ENCODE measurements at places on chromosomes 1 and 21.

GRCh38 chr1:2299131-2299627 is 71.1 kb downstream of the SKI start:
- DNase-seq = no peak

DNA sequence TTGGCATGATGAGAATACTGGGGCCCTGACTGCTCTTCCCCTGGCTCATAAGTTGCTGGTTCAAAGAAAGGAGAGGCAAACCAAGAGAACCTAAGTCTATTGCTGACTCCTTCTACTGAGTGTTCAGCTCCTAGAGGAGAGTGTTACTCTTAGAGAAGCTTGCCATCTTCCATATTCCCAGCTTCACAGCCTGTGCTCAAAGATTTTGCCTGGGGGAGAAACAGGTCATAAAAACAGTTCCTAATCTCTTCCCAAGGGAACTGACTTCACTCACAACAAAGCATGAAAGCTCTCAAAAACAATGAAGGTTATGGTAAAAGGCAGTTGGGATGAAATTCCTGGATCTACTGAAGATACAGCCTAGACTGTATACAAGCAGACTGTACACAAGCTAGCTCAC is 37.1 kb downstream of the LRRC40 start:
- no peak for DNase-seq

DNA sequence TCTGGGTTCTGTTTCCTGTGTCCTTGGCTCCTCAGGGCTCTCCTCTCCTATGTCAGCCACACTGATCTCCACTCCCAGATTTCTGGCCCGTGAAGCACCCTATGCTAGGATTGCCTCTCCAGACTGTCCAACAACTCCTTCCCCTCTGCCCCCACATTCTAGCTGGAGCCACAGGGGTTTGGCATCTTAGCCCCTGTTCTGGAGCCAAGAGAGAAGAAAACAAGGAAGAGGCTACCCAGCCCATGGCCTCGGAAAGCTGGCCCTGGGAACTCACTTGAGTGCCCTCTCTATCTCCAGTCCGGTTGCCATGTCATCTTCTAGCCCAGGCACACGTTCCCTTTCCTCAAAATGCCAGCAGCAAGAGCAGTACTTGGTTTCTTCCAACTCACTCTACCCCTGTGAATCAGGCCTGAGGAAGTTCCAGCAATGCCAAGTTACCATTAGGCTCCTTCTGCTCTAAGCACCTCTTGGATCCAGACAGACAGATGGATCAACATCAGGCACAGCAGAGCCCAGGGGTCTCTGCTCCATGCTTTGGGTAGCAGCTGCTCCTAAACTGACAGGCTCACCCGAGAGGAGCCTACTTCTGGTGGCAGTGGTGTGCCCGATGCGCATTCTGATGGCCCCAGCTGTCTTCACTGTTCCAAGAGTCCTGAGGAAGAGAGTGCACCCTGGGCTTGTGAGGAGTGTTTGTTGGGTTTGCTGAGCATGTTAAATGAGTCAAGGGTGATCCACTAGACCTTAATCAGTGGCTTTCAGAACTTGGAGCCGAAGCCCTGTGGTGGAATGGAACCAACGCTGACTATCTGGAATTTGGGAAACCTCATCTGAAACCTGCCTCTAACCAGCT is 11.6 kb upstream of the GPR61 start:
- no peak for DNase-seq

- no peak for DNase-seq
Measured at GRCh38 chr1:94607398-94607797, 65.8 kb upstream of the F3 start.

- DNase-seq = no peak
Measured at GRCh38 chr1:18444563-18444962, 36.2 kb upstream of the KLHDC7A start.

GRCh38 chr1:20312818-20313217 is 22.1 kb downstream of the VWA5B1 start:
- DNase-seq = no peak

- DNase-seq = no peak
Measured at GRCh38 chr1:81307786-81308185, 492.9 kb upstream of the ADGRL2 start.

- no peak for DNase-seq
Measured at GRCh38 chr21:44596068-44596725, 3.9 kb upstream of the KRTAP10-6 start.

DNA sequence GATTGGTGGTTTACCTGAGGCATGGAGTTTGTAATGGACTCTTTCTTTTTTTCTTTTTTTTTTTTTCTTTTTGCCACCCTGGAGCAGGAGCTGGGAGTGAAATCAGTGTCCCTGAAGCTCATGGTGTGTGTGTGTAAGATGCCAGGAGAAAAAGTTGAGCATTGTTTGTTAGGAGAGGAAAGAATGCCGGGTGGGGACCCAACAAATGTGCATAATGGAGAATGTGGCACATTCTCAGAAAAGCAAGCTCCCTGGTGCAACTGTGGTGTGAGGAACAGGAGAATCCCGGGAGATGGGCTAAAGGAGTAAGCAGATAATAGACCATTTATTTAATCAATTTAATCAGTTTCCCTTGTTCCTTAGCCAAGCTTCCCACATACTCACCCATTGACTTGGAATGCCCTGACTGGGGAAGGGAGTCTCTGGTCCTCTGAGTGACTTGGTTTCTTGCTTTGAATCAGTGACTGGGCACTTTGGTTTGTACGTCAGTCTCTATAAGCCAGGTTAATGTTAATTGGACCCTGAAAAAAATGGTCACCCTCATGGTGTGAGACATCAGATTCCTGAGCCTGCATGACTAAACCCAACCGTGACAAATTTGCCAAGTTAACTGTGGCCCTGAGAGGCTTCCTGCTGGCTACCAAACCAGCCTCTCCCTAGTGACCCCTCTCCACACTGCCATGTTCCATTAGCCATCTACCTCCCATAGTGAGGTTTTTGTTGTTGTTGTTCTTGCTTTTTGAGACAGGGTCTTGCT is 43.9 kb upstream of the ITPKB start:
- no peak for DNase-seq

- DNase-seq = peak; percentile 43
Measured at GRCh38 chr1:82398357-82398756, 597.6 kb downstream of the ADGRL2 start.

- no peak for DNase-seq
Measured at GRCh38 chr1:204257446-204257845, 43.7 kb upstream of the GOLT1A start.

DNA sequence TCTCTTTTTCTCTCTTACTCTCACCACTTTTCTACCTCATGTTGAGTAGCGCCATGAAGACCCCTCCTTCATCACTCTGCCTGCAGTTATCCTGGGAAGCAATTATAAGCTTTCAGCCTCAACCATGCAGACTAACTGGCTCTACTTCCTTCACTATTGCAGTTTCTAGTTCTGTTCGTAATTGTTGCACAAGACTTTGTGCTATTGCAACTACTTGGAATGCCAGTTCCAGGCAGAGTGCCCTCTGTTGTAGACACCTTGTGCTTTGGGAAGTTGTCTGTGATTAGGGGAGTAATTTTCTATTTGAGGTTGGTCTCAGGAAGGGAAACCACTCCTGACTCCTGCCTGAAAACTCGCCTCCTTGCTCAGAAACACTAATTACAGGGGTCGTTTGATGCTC is 19.4 kb downstream of the PGM1 start:
- DNase-seq = no peak

- DNase-seq = peak; percentile 58
Measured at GRCh38 chr1:54965624-54966340, 14.6 kb upstream of the TMEM61 start.

DNA sequence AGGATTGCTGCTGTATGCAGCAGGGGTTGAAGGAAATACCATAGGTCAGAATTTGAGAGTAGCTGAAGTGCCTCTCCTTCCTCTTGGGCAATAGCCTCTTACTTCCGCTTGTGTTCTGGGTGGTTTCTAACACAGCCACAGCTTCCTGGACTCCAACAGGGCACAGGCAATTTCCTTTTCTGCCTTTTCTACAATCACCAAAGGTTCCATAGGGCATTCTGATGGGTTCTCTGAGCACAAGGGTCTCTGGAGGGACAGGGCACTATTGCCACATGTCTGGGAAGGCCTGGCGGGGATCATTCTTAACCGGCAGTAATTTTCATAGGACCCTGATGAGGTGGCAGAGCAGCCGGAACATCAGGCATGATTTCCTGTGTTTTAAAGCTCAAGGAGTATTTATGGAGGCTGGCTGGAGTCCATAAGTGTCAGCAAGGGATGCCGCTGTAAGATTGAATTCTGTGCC is 5.5 kb upstream of the AGTRAP start:
- peak; percentile 14 for DNase-seq

DNA sequence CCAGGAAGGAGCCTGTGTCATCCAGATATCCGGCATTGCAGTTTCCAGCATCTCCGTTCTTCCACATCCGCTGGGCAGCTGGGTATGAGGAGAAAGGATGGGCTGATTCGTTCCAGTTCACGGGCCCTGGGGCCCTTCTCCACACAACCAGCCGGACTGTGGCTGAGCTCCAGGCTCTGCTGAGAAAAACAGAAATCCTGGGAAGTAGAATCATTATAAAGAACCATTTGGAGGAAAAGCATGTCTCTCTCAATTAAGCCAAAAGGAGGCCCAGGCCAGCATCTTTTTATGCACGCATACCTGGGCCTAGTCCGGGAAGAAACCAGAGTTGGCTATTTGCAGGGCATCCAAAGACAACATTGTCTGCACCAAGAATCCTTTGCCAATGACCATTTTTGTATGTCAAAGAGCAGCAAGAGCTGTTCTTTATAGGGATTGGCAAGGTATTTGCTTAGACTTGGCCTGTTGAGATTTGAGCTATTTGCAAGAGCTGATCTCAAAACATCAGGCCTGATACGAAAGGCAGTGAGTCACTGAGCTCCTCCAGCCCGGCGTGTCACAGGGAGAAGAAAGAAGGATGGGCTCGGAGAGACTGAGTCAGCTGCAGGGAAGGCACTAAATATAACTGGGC is 84.9 kb upstream of the ARHGEF16 start:
- DNase-seq = peak; percentile 93

DNA sequence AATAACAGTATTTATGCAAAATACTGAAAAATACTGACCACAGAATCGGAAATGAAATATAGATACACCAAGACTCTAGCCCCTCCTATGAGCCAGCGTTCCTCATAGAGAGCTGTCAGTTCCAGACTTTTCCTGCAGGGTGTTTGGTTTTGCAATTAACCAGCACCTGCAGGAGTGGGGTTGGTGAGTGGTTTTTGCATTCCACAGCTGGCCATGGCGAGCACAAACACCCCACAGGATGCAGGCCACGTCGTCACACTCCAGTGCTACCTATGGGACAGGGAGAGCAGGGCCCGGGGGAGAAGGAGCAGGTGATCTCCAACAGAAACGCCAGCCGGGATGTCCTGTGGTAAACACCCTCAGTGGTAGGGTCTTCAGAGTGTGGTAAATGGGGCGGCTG is 94.1 kb downstream of the ERG start:
- no peak for DNase-seq

GRCh38 chr1:1168451-1169411 is 4.9 kb upstream of the TTLL10 start:
- no peak for DNase-seq

- DNase-seq = no peak
Measured at GRCh38 chr1:47574451-47575165, 136.8 kb downstream of the FOXD2 start.

- no peak for DNase-seq
Measured at GRCh38 chr21:32666258-32666657, 54.1 kb upstream of the CFAP298 start.

GRCh38 chr21:36120304-36120888 is 14.5 kb upstream of the CBR3 start:
- no peak for DNase-seq

GRCh38 chr1:67436511-67437055 is 6.4 kb upstream of the SERBP1 start:
- no peak for DNase-seq

- DNase-seq = peak; percentile 79
Measured at GRCh38 chr1:178094739-178095645, 1.1 kb downstream of the RASAL2 start.

GRCh38 chr1:100506217-100506616 is 31.7 kb upstream of the GPR88 start:
- DNase-seq = peak; percentile 67

DNA sequence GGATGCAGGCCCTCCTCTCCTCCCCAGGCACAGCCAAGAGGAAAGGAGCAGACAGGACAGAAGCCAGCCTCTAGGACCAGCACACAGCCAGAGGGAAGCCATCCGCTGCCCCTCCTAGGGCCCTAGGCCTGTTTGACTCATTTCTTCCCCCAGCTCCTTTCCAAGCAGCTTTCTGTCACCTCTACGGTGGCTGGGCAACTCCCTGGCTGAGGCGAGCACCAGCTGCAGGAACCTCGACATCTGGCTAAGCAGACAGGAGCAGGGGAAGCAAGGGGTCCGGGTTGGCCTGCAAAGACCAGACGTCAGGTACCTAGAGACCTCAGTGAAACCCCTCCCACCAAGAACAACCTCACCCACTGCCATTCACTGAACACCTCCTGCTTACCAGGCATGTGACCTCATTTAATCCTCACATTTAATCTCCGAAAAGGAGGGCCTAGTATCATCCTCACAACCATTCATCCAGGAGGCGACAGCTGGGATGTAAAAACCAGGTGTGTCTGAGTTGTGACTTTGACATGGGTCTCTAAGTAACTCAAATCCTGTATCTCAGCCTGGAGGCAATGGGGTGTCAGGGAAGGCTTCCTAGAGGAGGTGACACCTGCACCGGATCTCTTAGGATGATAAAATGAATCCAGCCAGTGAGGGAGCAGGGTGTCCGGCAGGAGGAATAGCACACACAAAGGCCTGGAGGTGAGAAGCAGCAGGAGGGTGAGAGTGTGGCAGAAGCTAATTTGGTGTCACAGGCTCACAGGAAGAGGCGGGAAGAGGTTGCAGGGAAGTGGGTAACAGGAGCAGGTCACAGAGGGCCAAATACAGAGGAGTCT is 5.9 kb downstream of the LRP8 start:
- DNase-seq = no peak

- no peak for DNase-seq
Measured at GRCh38 chr1:77833521-77834100, 54.2 kb downstream of the MIGA1 start.

DNA sequence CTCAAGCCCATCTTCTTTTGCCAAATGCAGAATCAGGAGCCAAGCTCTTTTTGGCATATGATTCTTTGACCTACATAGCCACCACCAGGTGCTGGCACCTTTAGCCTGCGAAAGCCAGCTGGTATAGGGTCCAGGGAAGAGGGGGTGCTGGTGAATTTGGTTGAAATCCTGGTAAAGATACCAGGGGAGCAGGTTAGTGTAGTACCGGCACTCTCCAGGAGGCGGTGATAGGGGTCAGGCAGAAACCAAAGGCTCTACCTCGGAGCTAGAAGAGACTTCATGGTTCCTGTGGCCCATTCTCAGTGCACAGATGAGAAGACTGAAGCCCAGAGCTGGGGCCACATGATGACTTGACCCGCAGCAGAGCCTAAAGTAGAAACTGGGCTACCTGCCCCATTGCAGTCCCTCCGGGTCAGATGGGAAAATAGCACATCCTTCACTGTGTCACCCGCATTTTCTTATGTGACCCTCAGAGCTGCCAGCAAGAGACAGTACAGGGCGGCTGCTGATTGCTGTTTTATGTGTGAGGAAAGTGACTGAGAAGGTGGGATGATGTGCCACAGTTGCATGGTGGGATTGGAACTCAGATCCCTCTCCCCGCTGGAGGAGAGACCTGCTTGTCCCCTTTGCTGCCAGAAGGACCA is 36.0 kb upstream of the IL19 start:
- DNase-seq = peak; percentile 39

- no peak for DNase-seq
Measured at GRCh38 chr1:41344708-41345159, 16.5 kb upstream of the FOXO6 start.

All from fibroblast of skin of right biceps (primary cell).